ENCODE measurements at places on chromosomes 5 and 9. TPM values are rescaled to one million over a fixed set of nuclear protein-coding genes. Genes with fewer than 3 reads are reported as not detected.

MYO10 gene
- total RNA-seq, result 191 TPM

ENTREP1 gene
- 2.7 TPM for total RNA-seq

PLPP7 gene
- total RNA-seq, result 1.1 TPM

TAF11L5 gene
- not detected for total RNA-seq

MAP1B gene
- total RNA-seq, result 3.1 TPM

TUSC1 gene
- total RNA-seq, result not detected

JADE2 gene
- 23.6 TPM for total RNA-seq

DDX46 gene
- 20.0 TPM for total RNA-seq

ELOVL7 gene
- 5.4 TPM for total RNA-seq

ENHO gene
- total RNA-seq, result 0.92 TPM

DNA sequence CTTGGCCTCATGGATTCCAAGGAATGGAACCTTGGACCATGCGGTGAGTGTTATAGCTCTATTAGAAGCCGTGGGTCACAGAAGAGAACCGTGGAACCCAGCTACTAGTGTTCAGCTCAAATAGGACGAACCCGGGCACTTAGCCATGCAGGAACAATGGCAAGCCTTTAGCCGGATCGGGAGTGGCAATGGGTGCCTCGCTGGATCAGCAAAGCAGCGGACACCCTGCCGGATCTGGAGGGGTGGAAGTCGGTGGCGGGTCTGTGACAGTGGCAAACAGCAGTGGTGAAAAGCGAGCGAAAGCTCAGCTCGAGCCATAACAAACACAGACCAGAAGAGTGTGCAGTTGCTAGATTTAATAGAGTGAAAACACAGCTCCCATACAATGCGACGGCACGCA lies 2.4 kb upstream of the CDO1 start:
- DNase-seq, result no peak

GRCh38 chr9:1536522-1537170 lies 478.5 kb upstream of the SMARCA2 start:
- DNase-seq, result no peak

GRCh38 chr5:16528382-16529110 lies 62.9 kb upstream of the ZNF622 start:
- DNase-seq, result no peak

GRCh38 chr9:136225748-136226679 lies 19.6 kb downstream of the QSOX2 start:
- peak; percentile 68 for DNase-seq

GRCh38 chr5:113039934-113040285 lies 63.3 kb downstream of the DCP2 start:
- DNase-seq, result no peak

DNA sequence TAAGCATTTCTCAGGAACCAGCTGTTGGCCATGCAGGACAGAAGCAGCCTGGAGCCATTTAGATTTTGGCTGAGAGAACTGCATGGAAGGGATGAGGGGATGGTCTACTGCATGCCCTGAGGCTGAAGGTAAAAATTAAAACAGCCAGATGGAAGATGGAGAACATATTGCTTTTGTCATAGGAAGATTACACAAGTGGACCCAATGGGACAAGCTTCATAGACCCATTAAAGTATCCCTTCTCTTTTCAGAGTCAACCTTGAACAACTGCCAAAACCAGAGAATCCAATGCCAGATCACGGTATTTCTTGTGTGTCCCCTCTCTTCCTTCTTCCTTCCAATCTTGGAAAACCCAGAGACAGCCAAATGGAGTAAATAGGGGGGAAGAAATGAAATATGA lies 253.4 kb downstream of the NR2F1-AS1 start:
- DNase-seq, result no peak

DNA sequence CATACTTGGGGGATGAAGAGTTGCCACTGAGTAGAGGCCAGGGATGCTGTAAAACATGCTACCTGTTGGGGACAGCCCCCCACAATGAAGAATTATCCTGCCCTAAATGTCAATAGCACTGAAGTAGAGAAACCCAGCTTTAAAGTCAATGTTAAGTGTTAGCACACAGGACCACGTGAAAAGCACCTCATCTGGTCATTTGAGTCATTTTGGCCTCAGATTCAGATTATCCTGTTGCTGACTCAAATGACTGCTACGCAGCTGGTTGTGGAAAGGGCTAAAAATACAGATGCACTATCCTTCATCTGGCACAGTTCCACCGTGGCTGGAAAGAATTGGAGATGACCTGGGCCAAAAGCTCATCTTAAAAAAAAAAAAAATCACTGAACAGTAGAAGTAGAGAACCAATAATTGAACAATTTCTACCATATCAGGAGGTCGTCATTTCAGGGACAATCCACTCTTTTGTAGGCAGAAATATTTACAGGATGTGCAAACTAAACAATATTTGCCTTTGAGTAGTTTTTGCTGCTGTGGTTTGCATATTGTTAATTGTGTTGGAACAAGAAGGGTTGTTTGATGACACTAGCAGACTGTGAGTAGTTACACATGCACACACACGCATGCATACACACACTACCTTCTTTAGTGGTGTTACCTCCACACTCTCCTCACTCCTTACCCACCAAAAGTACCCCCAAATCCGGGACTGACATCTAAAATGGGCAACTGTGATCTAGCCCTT lies 195.3 kb upstream of the KLF9 start:
- DNase-seq, result peak; percentile 83

- no peak for DNase-seq
Measured at GRCh38 chr5:98775246-98776065, 2.0 kb downstream of the RGMB start.

- DNase-seq, result no peak
Measured at GRCh38 chr9:113562653-113563381, 99.3 kb downstream of the RGS3 start.

GRCh38 chr5:33379757-33380156 lies 61.0 kb upstream of the TARS1 start:
- peak; percentile 84 for DNase-seq

GRCh38 chr9:81397481-81398381 lies 291.6 kb downstream of the TLE1 start:
- no peak for DNase-seq

DNA sequence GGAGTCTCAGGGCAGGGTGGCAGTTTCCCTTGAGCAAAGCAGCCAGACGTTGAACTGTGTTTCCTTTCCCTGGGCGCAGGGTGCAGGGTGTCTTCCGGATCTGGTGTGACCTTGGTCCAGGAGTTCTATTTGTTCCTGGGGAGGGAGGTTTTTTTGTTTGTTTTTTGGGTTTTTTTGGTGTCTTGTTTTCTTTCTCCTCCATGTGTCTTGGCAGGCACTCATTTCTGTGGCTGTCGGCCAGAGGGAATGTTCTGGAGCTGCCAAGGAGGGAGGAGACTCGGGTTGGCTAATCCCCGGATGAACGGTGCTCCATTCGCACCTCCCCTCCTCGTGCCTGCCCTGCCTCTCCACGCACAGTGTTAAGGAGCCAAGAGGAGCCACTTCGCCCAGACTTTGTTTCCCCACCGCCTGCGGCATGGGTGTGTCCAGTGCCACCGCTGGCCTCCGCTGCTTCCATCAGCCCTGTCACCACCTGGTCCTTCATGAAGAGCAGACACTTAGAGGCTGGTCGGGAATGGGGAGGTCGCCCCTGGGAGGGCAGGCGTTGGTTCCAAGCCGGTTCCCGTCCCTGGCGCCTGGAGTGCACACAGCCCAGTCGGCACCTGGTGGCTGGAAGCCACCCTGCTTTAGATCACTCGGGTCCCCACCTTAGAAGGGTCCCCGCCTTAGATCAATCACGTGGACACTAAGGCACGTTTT lies 3.5 kb upstream of the PHYHD1 start:
- no peak for DNase-seq

DNA sequence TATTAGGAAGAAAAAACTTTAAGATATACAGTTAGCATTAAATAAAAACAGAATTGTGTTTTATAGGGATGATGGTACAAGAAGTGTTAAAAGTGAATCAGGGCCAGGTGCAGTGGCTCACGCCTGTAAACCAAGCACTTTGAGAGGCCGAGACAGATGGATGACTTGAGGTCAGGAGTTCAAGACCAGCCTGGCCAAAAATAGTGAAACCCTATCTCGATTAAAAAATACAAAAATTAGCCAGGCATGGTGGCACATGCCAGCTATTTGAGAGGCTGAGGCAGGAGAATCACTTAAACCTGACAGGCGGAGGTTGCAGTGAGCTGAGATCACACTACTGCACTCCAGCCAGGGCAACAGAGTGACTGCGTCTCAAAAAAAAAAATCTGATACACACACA lies 282.9 kb upstream of the ATP10B start:
- no peak for DNase-seq

DNA sequence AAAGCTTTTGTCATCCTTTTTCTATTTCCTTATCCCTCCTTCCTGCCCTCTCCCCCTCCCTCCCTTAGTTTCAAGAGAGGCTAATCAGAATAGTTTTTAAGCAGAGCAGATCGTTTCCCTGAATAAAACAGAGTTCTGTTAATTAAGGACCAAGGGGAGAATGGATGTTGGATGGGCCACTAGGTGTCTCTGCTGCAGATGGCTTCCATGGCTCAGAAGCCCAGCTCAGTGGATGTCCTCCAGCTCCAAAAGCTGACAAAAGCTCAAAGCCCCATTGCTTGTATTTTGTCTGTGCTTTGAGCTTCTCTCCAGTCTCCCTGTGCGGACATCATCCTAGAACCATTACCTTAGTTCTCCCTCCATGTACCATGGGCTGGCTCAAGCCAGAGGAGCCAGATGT lies 21.0 kb upstream of the NPR3 start:
- peak; percentile 62 for DNase-seq

- DNase-seq, result no peak
Measured at GRCh38 chr5:25005431-25005830, 360.7 kb upstream of the CDH10 start.

DNA sequence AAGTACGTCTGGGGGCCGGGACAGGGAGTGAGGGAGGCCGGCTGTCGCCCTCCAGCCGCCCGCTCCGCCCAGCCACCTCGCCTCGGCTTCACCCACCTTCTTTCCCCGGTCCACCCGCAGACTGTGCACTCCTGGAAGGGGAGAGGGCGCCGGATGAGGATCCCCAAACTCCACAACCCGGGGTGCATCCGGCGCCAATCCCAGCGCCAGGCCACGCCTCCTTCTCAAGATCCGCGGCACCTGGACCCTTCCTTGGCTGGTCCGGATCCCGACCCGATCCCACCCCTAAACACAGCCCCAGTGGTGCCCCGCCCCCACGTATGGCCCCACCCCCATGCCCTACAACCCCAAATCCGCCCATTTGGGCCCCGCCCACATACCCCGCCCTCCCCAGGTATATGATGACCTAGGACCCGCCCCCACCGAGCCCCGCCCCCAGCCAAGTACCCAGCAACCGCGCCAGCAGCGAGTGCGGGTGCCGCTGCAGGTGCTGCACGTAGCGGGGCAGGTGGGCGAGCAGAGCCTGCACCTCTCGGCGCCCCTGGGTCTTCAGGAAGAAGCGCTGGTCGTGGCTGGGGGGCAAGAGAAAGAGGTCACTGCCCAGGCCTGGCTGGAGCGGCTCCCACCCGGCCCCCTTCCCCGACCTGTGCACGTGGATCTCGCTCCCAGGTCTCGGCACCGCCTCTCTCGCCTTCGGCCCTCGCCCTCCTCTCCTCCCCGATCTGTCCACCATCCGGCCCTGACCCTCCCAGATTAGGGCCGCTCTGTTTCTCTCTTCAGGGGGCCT lies 3.2 kb downstream of the PIP5KL1 start:
- no peak for DNase-seq

- DNase-seq, result no peak
Measured at GRCh38 chr9:116189683-116190082, 36.1 kb downstream of the PAPPA start.

DNA sequence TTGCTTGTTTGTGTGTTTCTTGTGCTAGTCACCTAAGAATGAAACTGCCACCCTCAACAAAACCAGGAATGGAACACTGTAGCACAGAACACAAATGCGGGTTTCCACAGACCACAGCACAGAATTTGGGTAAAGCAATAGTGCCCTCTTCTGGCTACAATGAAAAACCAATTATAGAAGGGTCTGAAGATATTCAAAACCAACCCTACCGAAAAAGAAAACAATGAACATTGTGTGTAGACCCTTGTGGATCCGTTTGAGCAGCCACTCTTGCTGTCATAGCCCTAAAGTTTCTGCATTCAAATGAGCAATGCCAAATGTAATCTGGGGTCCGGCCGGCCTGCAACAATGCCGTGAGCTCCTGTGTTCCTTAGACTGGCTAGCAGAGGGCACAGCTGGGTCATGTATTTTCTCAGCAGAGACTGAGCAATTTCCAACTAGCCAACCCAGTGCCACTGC lies 8.3 kb upstream of the ENC1 start:
- peak; percentile 77 for DNase-seq

DNA sequence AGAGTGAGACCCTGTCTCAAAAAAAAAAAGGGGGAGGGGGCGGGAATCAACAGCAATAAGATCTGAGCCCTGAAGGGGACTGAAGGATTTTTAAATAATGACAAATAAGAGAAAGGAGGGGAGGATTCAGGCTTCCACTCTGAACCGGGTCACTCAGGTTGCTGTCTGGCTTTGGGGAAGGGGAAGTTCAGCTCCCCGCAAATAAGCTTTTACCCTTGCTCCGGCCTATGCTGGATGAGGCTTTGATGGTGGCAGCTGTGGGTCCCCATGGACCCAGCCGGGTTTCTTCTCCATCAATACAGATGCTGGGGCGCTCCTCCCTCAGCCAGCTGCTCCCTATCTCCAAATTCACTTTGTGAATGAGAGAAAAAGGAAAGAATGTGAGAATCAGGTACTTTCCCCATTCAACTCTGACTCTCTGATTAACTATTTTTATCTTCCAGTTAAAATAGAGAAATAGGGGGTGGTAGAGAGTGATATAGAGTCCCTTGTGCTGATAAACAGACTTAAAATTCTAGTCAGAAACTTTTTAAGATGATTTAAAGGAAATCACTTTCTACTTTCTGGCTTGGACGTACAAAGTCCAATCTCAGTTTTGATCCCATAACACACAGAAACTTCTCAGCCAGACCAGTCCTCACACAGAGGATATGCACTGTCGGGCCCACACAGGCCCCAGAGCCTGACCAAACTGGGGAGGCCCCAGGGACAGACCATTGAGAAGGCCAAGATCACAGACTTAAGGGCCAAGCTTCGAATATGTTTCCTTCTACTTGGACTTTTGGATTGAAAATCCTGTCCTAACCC lies 39.6 kb downstream of the C5orf15 start:
- no peak for DNase-seq

DNA sequence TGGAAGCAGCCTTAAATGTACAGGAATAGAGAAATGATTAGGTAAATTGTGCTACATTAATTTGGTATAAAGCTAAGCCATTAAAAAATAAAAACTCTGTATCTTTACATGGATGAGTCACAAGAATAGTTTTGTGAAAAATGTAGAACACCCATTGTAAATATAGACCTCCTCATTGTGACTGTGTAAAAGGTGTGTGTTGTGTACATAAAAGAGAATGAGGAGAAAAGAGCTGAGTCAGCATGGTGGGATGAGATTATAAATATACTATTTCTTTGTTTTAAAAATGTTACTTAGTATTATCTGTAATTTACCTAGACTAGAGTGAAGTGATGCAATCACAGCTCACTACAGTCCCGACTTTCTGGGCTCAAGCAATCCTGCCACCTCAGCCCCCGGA lies 250.5 kb downstream of the KIAA0825 start:
- no peak for DNase-seq
